ENCODE measurements at places on chromosomes 16 and 17. TPM values are rescaled to one million over a fixed set of nuclear protein-coding genes. Genes with fewer than 3 reads are reported as not detected.

DNA sequence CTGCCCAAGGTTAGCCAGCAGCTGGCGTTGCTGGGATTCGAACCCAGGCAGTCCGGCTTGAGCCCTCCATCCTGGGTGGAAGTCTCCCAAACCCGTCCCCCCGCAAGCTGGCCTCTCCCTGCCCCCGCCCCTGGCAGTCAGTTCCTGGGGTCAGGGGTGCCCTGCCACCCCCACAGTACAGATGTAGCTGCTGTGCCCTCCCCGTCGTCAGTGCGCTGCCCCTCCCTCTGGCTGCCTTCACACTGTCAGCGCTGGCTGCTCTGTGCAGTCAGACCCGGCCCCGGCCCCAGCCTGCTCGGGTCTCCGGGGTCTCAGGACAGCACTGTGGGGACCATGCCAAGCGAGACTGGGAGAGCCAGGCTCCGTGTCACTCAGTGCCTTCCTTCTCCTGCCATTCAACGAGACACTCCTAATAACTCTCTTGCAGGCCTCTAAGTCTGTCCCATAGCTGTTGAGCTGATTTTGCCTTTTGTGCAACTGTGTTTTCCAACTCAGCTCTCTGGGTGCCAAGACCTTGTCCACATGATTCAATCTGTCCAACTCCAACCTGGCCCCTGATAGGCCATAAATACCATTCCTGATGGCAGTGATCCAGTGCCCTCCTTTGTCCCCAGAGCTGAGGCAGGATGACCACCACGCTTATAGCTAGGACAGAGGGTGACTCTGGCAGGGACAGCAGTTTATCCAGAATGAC is 55.5 kb upstream of the IL34 start:
- no peak for DNase-seq

DNA sequence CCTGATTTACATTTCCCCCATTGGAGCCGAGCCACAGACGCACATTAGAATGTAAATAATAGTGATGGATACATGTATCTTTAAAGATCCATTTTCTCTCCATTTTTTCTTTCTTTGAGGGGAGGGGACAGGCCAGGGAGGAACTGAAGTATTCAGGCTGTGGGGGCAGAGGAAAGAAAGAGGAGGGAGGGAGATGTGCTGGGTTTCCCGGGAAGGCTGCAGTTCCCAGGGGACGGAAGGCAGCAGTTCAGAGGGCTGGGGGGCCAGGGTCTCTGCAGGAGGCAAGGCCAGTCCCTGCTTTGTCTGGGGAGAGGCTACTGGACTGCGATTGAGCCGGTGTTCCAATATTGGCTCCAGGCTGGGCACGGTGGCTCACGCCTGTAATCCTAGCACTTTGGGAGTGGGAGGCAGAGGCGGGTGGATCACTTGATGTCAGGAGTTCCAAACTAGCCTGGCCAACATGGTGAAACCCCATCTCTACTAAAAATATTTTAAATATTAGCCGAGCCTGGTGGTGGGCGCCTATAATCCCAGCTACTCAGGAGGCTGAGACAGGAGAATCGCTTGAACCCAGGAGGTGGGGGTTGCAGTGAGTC is 94.2 kb upstream of the LHX1 start:
- no peak for DNase-seq

DNA sequence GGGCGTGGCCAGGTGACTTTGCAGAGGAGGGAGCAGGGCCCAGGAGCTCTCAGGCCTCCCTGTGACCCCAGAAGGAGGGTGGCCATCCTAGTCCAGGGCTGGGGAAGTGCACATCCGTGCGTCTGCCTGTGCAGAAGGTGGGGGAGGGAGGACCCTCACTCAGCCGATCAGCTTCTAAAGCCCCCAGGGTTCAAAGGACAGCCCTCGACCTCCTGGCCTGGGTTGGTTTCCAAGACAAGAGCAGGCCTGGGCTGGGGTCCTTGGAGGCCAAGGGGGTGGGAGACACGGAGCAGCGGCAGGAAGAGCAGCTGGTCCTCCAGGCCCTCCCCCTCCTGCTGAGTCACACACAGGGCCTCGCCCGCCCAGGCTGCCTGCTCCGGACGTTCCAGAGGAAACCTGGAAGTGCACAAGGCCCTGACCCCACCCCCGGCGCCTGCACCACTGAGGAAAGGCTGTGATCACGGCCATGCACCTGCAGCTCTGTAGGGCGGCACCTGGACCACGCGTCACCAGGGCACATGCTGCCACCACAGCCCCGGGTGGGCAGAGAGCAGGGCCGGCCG is 67.1 kb upstream of the ZNF469 start:
- peak; percentile 68 for DNase-seq

DNA sequence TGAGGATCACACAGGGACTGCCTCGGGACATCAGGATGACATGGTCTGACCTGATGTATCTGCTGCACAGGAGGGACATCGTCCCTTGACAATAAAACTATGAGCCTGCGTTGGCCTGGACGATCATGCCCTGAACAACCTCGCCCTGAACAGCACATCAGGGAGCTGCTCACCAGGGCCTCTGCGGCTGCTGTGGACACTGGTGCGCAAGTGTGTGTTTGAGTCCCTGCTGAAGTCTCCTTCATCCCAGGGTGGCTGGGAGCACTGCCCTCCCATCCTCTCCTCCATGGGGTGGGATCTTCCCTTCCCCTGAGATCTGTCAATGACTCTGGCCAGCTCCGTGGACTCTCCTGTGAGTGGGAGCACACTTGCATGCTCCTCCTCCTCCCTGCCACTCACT is 257.8 kb downstream of the RBFOX3 start:
- no peak for DNase-seq

DNA sequence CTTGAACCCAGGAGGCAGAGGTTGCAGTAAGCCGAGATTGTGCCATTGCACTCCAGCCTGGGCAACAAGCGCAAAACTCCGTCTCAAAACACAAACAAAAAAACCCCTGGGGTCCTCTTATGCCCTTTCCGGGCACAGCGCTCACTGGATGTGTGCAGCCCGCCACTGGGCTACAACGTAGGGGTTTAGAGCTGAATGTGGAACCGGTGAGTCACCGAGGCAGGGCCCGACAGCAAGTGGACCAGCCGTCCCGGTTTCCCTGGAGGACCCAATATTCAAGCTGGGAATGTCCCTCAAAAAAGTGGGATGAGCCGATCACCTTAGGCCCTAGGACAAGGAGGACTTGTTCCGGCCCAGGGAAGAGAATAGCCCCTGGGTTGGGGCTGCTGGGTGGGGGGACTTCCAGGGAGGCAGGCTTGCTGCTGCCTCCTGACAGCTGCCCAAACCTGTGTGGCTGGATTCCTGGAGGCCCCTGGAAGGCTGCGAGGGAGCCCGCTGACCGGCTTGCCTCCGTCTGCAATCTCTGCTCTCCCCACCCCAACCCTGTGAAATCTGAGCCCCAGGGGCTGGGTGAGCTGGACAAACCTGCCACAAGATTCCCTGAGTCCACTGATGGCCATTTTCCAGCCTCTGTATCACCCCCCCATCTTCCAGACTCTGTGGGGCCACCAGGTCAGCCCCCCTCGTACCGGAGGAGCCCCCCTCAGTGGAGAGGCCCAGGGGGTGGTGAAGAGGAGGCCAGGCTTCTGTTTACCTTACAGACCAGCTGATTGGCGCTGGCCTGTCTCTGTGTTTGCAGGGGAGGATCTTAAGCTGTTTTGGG is 2.9 kb upstream of the CLDN9 start:
- DNase-seq, result peak; percentile 42

DNA sequence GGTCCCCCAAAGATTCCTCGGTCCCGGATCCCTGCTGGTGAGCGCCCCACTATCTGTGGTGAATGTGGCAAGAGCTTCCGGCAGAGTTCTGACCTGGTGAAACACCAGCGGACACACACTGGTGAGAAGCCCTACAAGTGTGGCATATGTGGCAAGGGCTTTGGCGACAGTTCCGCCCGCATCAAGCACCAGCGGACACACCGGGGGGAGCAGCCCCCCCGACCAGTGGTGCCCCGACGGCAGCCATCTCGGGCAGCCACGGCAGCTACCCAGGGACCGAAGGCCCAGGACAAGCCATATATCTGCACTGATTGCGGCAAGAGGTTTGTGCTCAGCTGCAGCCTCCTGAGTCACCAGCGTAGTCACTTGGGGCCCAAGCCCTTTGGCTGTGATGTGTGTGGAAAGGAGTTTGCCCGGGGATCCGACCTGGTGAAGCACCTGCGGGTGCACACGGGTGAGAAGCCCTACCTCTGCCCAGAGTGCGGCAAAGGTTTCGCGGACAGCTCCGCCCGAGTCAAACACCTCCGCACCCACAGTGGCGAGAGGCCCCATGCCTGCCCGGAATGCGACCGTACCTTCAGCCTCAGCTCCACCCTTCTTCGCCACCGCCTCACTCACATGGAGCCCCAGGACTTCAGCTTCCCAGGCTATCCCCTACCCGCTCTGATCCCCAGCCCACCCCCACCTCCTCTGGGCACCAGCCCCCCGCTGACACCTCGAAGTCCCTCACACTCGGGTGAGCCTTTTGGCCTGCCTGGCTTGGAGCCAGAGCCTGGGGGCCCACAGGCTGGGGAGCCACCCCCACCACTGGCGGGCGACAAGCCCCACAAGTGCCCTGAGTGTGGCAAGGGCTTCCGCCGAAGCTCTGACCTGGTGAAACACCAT is 2.8 kb downstream of the ZNF48 start:
- no peak for DNase-seq

DNA sequence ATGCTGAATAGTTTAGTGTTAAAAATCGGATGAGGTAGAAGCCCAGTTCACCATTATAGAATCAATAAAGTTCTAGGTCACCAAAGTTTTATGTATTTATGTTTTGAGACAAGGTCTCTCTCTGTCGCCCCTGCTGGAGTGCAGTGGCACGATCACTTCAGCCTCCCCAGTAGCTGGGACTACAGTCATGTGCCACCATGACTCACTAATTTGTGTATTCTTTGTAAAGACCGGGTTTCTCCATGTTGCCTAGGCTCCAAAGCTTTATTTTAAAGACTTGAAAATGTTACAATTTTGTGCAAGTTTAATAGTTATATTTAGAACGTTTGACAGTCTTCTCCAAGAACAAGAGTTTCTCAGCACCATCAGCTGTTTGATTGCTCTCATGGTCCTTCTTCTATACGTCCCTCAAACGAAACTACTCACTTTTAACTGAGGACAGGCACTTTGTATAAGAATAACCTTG is 32.1 kb downstream of the NDE1 start:
- peak; percentile 91 for DNase-seq

DNA sequence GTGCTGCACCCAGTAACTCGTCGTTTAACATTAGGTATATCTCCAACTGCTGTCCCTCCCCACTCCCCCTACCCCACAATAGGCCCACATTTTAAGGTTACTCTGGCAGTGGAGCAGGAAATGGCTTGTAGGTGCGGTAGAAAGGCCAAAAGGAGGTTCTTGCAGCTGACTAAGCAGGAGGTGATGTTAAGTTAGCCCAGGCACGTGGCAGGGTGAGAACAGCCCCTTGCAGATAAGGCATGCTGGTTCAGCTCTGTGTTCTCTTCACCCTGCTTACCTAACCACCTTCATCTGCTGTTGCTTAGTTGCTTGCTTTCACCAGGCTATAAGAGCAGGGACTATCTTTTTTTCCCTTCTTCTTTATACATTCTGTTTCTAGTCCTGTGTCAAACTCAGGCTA is 1082.8 kb upstream of the RBFOX1 start:
- no peak for DNase-seq

GRCh38 chr17:41665566-41666236 is 23.0 kb upstream of the EIF1 start:
- DNase-seq, result peak; percentile 93

- peak; percentile 49 for DNase-seq
Measured at GRCh38 chr17:20008242-20009051, 712 bp upstream of the SPECC1 start.

DNA sequence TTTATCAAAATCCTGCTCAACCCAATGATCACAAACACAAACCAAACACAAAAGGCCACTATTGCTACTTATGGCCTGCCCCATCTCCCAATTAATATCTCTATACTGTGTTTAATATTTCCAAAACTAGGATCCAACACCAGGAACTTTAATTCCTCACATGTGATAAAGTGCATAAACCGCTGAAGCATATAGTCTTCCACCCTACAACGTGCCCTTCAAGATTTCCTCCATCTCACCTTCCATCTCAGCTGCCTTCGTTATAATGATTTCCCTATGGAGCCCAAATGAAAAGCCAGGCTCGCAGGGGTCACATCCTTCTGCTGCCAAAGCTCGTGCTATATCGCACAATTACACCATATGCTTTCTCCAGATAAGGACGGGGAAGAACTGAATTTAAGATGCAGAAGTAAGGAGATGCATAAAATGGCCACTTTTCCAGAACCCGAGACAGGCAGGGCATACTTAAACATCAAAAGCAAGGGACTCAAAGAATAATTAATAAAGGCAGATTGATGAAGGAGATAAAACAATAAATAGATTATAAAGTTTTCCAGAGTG is 1.8 kb downstream of the MYH10 start:
- peak; percentile 18 for DNase-seq

DNA sequence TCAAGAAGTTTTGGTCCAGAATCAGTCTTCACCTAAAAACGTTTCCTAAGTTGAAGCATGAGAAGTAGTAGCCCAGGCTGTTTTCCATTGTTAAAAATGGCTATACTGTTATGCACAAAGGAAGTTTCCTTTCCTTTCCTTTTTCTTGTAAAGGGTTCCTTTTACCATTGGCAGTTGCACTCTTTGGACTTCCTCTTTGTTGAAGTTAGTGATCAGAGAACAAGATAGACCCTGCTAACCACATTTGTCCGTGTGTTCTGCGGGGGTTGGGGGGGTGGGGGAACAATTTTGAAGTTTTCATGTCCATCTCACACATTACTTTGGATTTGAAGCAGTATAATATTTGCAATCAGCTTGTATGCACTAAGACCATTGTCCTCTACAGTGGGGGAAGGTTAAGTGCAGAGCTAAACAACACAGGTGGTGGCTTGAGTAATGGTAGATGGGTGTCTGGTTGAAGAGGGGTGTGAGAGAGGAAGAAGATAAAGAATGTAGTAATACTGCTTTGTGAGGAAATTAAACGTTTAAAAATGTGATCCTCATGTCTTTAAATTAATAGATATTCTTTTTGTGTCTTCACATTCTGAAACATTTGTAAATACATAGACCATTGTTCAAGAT is 1.4 kb downstream of the LPCAT2 start:
- no peak for DNase-seq

- no peak for DNase-seq
Measured at GRCh38 chr16:53870831-53871230, 166.9 kb downstream of the FTO start.

GRCh38 chr17:34663714-34664113 is 84.3 kb downstream of the TMEM132E start:
- DNase-seq, result no peak

SHBG gene
- total RNA-seq, result 6.1 TPM

GPR179 gene
- not detected for total RNA-seq

TAF1C gene
- 31.5 TPM for total RNA-seq

ST6GALNAC1 gene
- not detected for total RNA-seq

C17orf78 gene
- total RNA-seq, result not detected

SLC22A31 gene
- total RNA-seq, result not detected

SPNS2 gene
- total RNA-seq, result not detected

NACA2 gene
- total RNA-seq, result not detected

CACNG3 gene
- not detected for total RNA-seq

PTX4 gene
- not detected for total RNA-seq

Data from GM23248 (cell line).